ENCODE measurements at places on chromosomes 13 and 19. TPM values are rescaled to one million over a fixed set of nuclear protein-coding genes. Genes with fewer than 3 reads are reported as not detected.

Gene ZNF709
- 2.6 TPM for total RNA-seq

GRCh38 chr13:85693889-85694511 is 105.2 kb downstream of the SLITRK6 start:
- no peaks in the 10 kb centered on the region for H3K4me1 ChIP-seq
- no peak overlapping the region for H3K27ac ChIP-seq
- no peaks in the 10 kb centered on the region for H3K27me3 ChIP-seq
- no peak for DNase-seq

DNA sequence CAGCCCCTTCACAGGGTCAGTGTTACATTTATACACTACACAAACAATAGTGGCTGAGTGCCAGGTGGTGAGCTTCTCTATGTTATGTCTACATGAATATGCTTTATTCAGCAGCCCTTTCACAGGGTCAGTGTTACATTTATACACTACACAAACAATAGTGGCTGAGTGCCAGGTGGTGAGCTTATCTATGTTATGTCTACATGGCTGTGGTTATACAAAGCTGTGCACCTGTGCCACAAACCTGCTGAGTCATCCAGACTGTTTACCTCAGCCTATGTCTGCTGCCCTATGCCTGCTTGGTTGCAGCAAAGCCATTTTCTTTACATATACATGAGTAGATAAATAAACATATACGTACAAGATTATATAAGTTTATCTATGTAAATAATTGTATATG is 76.5 kb downstream of the ZNF726 start:
- no peak for DNase-seq
- no peaks in the 10 kb centered on the region for H3K27me3 ChIP-seq
- H3K27ac ChIP-seq: no peak overlapping the region
- no peaks in the 10 kb centered on the region for H3K36me3 ChIP-seq
- H3K4me1 ChIP-seq: no peaks in the 10 kb centered on the region

DNA sequence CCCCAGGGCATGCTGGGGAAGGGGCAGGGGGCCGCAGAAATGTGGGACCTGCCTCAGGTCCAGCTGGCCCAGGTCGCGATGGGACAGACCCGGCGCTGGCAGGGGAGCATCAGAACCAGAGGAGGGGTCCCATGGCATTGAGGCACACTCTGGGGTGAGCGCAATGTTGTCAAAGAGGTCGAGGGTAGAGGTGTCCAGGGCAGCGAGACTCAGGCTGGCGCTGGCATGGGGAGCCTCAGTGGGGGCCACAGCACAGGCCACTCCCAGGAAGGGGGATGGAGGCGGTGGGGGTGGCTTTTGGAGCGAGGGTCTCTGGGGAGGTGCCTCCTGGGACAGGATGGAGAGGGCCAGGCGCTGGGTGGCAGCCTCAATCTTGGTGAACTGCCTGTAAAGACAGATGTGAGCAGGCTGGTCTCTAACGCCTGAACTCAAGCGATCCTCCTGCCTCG is 944 bp downstream of the C19orf85 start:
- H3K27me3 ChIP-seq: no peaks in the 10 kb centered on the region
- no peak overlapping the region for H3K4me3 ChIP-seq
- no peak overlapping the region for H3K27ac ChIP-seq
- H3K4me1 ChIP-seq: peaks cover 8% of the 10 kb centered on the region
- H3K36me3 ChIP-seq: no peaks in the 10 kb centered on the region

DNA sequence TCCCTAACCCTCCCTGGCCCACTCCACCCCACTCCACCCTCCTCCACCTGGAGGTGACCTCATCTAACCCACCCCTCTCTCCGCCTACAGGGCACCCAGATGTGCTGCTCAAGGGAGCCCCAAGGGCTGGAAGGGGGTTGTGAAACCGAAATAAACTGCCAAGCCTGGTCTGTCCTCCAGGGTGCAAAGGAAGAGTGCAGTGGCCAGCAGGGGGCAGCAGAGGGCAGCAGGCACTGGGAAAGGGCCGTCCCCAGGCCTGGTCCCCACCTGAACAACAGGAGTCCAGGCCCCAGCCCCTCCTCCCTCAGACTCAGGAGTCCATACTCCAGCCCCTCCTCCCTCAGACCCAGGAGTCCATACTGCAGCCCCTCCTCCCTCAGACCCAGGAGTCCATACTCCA is 8.4 kb upstream of the BCAM start:
- no peaks in the 10 kb centered on the region for H3K27me3 ChIP-seq
- H3K4me1 ChIP-seq: peaks cover 7% of the 10 kb centered on the region

DNA sequence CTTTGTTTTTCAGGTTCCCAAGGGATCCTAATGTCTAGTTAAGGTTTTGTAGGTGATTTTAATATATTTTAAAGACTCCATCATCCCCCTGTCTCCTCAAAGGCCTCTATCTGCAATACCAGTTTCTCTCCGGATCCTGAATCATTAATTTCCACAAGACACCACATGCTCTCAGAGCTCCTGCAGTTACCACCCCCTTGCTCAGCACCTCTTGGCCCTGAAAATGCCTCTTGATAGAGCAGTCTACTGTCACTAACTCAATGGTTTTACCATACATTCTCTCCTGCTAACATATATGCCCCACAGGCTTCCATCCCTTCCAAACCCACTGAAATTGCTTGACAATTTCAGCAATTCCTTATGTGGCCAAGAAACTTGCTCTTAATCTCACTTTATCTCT is 1.9 kb upstream of the PEG3 start:
- no peak for DNase-seq
- no peak overlapping the region for H3K4me3 ChIP-seq
- H3K27ac ChIP-seq: no peak overlapping the region
- no peaks in the 10 kb centered on the region for H3K27me3 ChIP-seq
- no peaks in the 10 kb centered on the region for H3K4me1 ChIP-seq
- H3K36me3 ChIP-seq: no peaks in the 10 kb centered on the region

Gene NECTIN2
- total RNA-seq: 108 TPM

DNA sequence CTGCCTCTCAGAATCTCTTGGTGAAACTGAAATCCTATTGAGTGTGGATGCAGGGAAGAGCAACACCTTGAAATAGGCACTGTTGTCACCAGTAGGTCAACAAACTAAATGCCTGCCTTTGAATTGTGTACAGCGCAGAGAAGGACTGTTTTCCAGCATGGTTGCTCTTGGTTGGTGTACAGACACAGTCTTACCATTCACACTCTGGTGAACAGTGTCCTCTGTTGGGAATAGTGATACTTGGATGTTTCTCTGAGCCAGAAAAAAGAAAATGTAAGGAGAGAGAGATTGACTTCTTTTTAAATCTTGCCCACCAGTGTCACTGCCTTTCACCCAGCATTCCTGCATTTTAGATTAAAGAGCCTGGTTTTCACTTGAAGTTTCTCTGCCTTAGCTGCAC is 179.7 kb downstream of the STK24 start:
- no peak overlapping the region for H3K27ac ChIP-seq
- H3K27me3 ChIP-seq: no peaks in the 10 kb centered on the region
- H3K4me3 ChIP-seq: no peak overlapping the region
- no peaks in the 10 kb centered on the region for H3K4me1 ChIP-seq
- H3K36me3 ChIP-seq: peaks cover 24% of the 10 kb centered on the region

- no peak for DNase-seq
- H3K27me3 ChIP-seq: no peaks in the 10 kb centered on the region
- H3K4me3 ChIP-seq: no peak overlapping the region
- no peaks in the 10 kb centered on the region for H3K36me3 ChIP-seq
- no peaks in the 10 kb centered on the region for H3K4me1 ChIP-seq
- no peak overlapping the region for H3K27ac ChIP-seq
Observed at GRCh38 chr13:74305876-74306275, 171.7 kb upstream of the KLF12 start.

Gene RFPL4AL1
- total RNA-seq: not detected

DNA sequence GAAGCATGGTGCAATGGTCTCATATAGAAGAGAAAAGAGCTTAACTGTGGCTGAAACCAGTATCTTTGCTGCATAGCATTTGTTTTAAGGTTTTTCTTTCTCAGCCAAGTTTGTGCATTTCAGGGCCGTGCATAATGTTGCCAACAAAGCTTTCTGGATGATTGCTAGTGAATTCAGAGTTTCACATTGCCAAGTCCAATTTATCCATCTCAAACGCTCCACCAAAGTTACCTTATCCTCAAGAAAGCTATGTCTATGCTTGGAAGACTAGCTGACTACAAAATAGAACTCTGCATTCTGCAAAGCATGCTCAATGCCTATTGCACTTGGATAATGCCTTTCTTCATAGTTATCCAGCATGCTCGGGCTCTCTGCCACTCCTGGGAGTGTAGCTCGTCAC is 535.8 kb upstream of the SGCG start:
- no peak overlapping the region for H3K27ac ChIP-seq
- no peak overlapping the region for H3K4me3 ChIP-seq
- no peaks in the 10 kb centered on the region for H3K36me3 ChIP-seq
- no peaks in the 10 kb centered on the region for H3K4me1 ChIP-seq
- no peaks in the 10 kb centered on the region for H3K27me3 ChIP-seq

DNA sequence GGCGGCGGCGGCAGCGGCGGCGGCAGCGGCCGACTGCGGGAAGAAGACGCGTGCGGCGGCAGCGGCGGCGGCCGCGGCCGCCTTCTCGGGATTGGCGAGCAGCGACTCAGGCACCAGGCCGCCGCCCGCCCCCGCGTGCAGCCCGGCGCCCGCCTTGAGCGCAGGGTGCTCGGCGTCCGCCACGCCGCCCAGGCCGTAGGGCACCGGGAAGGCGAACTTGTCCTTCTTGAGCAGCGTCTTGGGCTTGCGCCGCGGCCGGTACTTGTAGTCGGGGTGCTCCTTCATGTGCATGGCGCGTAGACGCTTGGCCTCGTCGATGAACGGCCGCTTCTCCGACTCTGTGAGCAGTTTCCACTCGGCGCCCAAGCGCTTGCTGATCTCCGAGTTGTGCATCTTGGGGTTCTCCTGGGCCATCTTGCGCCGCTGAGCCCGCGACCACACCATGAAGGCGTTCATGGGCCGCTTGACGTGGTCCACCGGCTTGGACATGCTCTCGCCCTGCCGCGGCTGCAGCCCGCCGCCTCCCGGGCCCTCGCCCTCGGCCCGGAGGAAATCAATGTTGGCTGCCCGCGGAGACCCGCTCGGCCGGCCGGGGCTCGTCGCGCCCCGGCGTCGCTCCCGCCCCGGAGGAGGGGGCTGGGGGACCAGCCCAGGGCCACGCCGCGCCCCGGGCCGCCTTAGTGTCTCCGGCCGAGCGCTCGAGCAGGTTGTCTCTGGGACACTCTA is 621 bp downstream of the SOX21 start:
- no peaks in the 10 kb centered on the region for H3K36me3 ChIP-seq
- H3K4me1 ChIP-seq: peaks cover 25% of the 10 kb centered on the region
- peak overlapping the region; percentile 30 for H3K4me3 ChIP-seq
- peak; percentile 67 for DNase-seq

Gene MKNK2
- total RNA-seq: 314 TPM

Data from upper lobe of right lung (tissue), 1 donor.